Motor neuron (in vitro differentiated cells): ENCODE measurements at places on chromosomes 16 and 17. TPM values are rescaled to one million over a fixed set of nuclear protein-coding genes. Genes with fewer than 3 reads are reported as not detected.

DNA sequence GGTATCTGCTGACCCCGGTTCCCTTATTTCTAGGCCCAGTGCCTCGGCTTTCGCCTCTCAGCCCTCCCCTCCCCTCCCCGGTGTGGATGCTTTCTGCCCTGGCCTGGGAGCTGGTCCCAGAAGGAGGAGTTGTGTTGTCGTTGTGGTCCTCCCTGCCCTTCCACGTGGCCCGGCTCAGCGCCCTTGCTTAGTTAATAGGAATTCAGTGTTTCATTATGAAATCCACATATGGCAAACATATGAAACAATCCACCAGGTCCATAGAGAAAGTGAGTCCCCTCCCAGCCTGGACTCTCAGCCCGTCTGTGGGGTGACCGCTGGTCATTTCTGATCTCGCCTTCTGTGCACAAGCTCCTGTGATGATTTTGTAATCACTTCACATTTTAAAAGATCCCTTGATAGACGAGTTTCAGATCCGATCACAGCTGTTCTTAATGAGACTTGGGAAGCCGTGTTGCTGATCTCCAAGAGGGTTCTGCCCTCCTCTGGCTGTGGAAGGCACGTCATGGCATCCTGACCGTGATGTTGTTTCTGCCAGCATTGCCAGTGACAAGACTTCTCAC is 112.1 kb downstream of the BANP start:
- peak; percentile 84 for ATAC-seq

- ATAC-seq, result no peak
Observed at GRCh38 chr17:40321524-40321929, 12.5 kb downstream of the RARA start.

- ATAC-seq, result no peak
Observed at GRCh38 chr17:66684731-66685130, 150.2 kb upstream of the CACNG5 start.

GRCh38 chr17:34370997-34371395 is 8.0 kb upstream of the CCL1 start:
- peak; percentile 83 for ATAC-seq

- no peak for ATAC-seq
Observed at GRCh38 chr16:4866586-4866985, 19.3 kb downstream of the UBN1 start.

DNA sequence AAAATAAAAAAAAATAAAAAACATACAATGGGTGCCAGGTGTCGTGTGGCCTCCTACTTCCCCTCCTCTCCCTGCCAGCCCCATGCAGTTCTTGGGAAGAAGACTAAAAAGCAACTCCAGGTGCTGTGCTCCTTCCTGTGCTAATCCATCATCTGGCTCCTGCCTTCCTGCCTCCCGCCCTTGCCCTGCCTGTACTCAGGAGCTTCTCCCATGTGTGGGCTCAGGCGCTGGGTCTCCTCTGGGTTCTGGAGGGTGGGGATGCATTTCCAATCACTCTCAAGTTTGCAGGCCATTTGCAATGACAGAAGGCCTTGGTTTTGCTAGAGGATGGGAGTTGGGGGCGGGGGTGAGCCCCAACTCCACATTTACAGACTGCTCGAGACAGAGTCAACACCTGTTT is 122.9 kb downstream of the SDK2 start:
- no peak for ATAC-seq

GRCh38 chr17:9406046-9406606 is 169.5 kb downstream of the STX8 start:
- ATAC-seq, result no peak

DNA sequence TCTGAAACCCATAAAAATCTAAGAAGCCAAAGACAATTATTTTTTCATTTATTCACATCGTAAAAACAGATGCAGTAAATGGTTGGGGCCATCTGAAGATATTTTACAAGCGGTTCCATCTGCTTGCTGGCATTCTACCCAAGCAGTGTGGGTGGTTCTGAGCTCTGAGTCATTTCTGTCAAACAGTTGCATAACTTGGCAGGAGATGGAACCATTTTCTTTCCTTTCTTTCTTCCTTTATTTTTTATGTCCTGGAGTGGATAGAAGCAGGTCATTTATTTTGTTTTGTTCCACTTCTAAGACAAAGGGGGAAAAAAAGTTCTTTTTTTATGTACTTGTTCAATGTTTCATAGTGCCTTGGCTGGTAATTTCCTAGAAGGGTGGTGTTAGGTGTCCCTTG is 1151.9 kb upstream of the GOT2 start:
- ATAC-seq, result peak; percentile 61

DNA sequence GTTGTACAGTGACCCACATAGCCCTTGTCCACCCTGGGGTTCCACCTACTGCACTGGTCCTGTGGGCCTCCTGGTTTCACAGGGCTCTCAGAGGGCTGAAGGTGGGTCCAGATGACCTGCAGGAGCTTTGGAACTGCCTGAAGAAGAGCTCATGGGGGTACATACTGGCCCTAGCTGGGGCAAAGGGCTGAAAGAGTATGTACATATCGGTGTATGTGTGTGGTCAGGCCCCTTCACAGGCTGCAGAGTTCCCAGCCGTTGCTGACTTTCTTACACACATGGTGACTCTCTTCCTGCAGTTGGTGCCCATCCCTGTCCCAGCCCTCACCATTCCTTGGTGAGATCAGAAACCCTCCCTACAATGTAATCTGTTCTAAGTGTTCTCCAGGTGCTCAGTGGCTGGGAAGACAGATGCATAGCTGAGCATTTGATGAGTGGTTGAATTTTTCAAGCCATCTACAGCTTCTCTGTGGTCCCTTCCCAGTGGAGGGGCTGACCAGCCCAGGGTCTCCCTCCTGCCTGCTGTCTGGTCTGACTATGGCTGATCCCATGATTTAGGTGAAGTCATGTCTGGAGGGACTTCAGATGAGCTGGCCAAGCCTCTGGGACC is 2.4 kb upstream of the NFATC3 start:
- ATAC-seq, result no peak

DNA sequence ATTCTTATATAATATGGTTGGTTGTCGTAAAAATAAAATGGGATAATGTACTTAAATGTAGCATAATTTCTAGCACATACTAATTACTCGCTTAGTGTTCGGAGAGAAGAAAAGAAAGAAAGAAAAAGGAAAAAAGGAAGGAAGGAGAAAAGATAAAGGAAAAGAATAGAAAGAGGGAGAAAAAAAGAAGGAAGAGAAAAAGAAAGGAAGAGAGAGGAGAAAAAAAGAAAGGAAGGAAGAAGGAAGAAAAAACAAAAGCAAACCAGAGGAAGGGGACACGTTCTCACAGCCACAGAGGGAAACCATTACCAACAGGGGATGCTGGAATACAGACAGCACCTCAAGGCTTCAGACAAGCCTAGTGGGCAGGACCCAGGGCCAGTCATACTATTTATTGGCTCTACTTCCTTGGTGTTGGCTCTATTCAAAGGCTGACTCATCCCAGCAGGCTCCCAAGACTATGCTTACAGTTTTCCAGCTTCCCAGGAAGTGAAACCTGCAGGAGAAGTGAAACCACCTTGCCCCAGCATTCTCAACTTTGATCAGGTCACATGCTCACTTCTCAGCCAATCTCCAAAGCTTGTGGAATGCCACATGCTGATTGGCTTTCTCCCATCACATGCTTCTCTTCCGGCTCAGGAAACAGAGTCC is 273.5 kb upstream of the IRX5 start:
- ATAC-seq, result peak; percentile 64

DNA sequence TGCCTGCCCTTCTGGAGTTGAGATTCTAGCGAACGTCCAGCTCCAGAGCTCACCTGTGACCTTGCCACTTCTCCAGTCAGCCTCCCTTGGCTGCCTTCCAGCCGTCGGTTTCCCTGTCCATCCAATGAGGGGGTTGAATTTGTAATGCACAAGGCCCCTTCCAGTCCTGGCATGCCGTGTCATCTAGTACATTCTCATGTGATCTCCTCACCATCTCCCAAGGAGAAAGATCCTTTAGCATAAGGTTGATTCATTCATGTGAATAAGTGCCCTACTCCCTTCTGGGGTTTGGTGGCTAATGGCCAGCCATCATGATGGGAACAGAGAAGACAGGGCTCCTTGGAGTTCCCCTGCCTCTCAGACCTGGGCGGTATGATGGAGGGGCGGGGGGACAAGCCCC is 18.9 kb upstream of the ABCC3 start:
- ATAC-seq, result no peak

DNA sequence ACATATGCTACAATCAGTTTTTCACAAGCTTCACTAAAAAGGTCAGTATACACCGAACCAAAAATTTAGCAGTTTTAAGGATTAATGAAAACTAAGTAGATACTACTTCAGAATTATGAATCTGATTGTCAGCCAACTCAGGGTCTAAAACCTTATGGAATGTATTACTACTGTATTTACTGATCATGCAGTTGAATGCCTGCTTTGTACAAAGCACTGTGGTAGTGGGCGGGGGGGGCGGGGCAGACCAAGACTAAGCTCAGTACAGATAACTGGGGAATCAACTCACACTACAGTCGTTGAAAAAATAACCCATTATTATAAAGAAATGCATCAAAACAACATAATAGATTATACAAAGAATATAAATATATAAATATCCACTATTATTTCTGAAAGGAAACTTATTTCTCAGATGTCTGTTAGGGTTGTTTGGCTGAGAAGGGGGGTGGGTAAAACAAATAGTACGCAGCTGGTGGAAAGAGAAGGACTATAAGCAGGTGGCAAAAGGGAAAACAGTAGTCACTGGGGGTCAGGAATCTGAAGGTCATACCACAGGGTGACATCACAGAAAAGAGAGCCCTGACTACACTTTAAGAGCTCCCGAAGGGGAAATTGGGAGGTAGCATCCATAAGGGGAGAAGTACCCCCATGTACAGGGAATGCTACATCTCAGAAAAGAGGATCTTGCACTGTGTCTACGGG is 109.4 kb upstream of the AXIN2 start:
- ATAC-seq, result no peak

DNA sequence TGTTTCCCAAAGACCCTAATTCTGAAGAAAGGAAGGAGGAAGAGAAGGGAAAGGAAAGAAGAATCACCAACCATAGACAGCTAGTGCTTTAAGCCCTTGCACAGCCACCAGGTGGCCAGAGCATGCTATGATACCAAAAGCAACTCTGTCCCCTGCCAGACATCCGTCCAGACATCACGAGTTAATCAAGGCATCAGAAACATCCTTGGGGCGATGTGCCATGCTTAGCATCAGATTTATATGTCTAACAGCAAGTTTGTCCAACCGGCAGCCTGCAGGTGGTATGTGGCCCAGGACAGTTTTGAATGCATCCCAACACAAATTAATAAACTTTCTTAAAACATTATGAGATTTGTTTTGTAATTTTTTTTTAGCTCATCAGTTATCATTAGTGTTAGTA is 2.9 kb upstream of the CRYBA1 start:
- peak; percentile 45 for ATAC-seq

- ATAC-seq, result peak; percentile 85
Observed at GRCh38 chr16:15482068-15482747, 47.8 kb downstream of the BMERB1 start.

GRCh38 chr17:58764373-58764772 is 8.7 kb downstream of the PPM1E start:
- no peak for ATAC-seq

DNA sequence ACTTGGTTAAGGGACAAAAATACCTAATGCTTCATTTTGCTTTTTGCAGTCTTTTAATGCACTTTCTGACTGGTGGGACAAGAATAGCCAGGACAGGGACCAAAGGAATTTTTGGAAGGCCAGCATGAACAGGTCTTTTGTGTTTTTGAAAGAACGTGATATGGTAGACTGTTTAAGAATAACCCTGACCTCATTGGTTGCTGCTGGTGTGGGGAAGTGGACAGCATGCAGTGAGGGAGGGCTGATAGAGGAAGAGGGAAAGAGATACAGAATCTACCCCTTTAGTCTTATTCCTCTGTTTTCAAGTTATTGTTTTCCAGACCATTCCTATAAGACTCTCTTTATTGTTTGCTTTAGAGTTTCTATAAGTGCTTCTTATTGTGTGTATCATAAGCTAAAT is 816.2 kb downstream of the CDH11 start:
- ATAC-seq, result no peak

DNA sequence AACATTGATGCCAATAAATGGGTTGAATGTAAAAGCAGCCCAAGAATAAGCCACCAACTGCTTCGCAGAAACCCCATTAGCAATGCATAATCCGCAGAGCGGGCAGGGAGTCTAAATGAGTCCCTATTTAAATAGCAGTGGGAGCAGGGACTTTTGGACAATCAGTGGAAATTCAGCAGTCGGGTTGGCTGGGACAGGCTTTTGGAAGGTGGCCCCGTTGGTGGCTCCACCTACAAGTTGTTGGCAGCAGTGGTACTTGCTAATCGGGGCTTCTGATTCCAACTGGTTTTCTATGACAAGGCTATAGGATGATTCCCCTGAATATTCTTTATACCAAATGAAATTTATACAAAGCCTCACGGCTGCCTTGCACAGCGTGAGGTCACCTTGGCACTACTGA is 86.3 kb downstream of the WDR59 start:
- ATAC-seq, result no peak

DNA sequence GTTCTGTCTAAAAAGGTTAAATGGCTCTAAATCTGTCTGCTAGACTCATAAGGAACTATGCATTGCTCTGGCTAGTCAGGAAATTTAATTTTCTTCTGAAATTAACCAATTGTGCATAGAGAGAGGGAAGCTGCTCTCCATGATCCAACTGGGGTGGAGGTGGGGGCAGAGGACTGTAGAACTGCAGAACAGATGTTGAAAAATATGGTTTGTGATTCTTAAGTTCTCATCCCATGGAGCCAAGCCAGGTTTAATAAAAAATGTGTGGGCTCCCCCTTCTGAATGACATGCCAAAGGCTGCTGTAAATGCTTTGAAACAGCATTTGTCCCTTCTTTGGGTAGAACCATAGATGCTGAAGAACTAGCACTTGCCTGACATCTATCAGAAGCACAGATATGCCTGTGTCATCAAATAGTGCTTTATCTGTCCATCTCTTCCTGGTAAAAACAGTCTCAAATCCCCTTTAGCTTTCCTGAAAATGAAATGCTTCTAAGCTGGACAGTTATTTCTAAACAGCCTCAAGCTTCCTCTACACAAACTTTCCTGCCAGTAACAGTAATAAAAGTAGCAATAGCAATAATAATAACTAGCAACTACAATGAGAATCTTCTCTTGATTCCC is 221.4 kb downstream of the CDH8 start:
- ATAC-seq, result no peak

DNA sequence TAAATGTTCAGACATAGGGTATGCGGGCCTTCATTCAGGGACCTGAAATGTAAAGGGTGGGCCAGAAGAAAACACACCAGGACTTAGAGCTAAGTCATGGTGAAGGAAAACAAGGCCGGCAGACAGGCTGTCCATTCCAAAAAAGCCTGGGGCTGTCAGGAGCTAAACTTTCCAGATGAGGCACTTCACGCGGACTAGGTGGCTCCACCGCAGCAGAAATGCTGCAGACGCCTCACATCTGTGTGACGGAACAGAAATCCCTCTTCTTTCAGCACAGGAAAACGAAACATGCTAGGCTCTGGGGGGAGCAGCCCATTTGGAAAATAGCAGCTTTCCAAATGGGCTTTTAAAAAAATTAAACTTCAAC is 88.7 kb downstream of the HS3ST3A1 start:
- peak; percentile 67 for ATAC-seq

- no peak for ATAC-seq
Observed at GRCh38 chr17:40827746-40828453, 5.5 kb upstream of the KRT10 start.

The ZNF750 gene
- 0.38 and 0.63 TPM in 2 replicates for total RNA-seq

The ABCC11 gene
- total RNA-seq, result 0.23 and 0.29 TPM in 2 replicates

The CD79B gene
- total RNA-seq, result 0.94 and 2.0 TPM in 2 replicates

The MYOCD gene
- 0.21 and 0.30 TPM in 2 replicates for total RNA-seq

The NEUROD2 gene
- 0.05 and 0.21 TPM in 2 replicates for total RNA-seq

The KRT222 gene
- total RNA-seq, result 1.1 and 1.6 TPM in 2 replicates

The ALDH3A1 gene
- total RNA-seq, result not detected in 2 replicates

The PIMREG gene
- total RNA-seq, result 2.2 and 3.3 TPM in 2 replicates

The POLR3E gene
- 46.2 and 49.9 TPM in 2 replicates for total RNA-seq
